B cell (primary cell): ENCODE measurements at places on chromosomes 3 and 15. TPM values are rescaled to one million over a fixed set of nuclear protein-coding genes. Genes with fewer than 3 reads are reported as not detected.

DNA sequence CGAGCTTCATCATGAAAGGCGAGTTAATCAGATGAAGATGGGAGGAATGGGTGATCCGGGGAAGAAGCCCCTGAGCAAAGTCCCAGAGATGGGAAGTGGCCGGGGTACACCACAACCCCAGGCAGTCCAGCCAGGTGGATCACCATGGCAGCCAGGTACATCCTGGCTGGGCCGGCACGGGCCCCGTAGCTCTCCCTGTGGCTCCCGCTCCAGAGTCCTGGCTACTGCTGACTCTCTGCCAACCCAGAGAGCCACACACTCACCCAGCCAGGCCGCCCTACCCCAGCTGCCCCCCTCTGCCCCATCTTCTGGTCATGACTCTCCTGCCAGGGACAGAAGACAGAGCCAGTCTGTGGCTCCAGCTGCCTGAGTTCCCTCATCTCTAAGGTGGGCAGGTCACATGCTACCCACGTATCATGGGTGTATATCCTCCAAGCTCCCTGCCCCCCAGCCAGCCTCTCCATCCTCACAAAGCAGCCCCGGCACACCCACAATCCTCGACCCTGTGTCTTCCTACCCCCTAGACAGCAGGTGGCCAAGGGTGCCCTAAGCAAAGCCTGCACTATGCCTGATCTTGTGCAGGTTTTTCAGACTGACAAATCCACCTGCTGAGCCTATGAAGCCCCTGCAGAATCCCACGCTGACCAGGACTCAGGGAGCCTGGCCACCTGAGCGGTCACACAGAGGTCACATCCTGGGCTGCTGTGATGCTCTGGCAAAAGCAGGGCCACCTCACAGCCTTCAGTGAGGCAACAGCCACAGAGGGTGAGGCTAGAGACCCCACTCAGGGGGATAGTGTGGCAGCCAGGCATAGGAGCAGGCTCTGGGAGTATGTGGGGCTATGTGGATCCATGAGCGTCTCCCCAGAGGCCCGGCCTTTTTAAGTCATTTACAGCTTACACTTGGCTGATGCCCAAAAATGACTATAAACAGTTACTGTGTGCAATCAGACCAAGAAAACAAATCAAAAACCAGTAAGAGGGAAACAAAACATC lies 13.2 kb downstream of the XXYLT1 start:
- peak; percentile 27 for DNase-seq

- DNase-seq, result no peak
These were observed 68.5 kb upstream of the SLC2A2 start for GRCh38 chr3:171095063-171095462.

DNA sequence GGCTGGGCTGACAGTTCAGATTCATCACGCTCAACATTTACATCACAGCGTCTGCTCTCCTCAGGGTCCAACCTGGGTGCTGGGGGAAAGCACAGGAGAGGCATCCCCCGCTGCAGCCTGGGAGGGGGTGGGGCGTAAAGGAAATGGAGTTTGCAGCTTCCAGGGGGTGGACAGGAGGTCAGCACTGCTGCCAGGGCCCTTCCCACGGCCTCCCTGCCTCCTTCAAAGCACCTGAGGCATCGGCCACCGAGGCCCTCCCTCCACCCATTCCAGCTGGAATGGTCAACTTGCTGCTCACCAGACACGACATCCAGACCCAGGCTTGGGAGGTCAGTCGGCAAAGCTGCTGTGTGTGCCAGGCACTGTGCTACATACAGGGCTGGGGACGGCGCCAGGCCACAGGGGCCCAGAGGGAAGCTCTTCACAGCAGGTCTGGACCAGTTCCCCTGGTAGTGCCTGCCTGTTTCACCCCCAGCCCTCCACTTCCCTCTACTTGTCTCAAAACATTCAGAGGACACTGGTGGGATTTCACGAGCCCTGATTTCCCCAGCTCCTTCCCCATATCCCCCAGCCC lies 120.7 kb downstream of the ANP32A start:
- DNase-seq, result no peak

DNA sequence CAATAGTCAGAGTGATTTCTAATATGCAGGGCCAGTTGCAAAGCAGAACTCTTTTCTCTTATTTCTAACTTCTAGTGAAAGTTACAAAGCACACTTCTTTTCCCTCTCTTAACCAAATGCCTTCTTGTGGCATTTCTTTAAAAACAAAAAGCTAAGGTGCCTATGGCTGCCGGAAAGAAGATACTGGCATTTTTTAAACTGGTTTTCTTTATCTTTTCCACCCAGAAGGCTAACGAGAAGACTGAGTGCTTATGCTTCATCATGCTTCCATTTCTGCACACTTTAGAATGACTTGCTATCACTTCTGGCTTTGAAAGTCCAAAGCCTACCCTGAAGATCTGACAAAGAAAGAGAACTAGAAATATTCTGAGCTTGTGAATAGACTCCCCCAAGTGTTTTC lies 141.3 kb downstream of the P2RY1 start:
- DNase-seq, result no peak

Gene PCOLCE2
- not detected in 2 replicates for total RNA-seq

Gene ST8SIA2
- not detected in 2 replicates for total RNA-seq
